ENCODE measurements at places on chromosomes 1 and 21.

- no peak for DNase-seq
Measured at GRCh38 chr21:35399002-35399530, 350.0 kb upstream of the RUNX1 start.

DNA sequence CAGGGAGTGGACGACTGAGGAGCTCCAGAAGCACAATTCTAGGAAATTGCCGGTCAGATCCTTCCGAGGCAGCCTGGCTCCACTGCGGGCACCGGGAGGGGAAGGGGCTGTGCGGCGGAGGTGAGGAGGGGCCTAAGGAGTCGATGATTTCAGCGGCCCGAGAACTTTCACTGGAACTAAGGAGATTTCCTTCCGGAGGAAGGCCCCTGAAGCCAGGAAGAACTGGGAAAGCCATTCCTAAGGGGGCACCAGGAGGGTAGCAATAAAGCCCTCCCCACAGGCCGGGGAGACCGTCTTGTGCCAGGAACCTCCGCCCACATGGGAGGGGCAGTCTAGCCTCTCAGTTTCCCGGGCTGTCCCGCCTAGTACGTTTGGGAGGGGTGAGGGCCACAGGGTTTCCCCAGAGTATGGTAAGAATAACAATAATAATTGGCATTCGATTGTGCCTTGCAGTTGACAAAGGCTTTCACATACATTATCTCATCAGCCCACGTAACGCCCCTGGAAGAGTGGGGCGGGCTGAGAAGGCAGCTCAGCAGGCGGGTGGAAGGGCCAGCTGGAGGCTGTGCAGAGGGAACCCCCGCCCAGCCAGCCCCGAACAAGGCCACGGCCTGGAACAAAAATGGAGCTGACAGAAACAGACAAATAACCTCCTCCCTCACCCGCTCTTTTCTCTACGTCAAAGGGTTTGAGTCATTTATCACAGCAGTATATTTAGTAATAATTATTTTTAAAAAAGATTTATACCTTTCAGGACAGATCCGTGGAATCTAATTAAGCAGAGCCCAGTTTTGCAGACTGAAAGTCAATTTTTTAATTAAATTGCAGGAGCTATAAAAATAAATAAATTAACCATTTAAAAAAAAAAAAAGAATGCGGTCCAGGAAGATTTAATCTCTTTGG is 19.8 kb downstream of the NPR1 start:
- no peak for DNase-seq

DNA sequence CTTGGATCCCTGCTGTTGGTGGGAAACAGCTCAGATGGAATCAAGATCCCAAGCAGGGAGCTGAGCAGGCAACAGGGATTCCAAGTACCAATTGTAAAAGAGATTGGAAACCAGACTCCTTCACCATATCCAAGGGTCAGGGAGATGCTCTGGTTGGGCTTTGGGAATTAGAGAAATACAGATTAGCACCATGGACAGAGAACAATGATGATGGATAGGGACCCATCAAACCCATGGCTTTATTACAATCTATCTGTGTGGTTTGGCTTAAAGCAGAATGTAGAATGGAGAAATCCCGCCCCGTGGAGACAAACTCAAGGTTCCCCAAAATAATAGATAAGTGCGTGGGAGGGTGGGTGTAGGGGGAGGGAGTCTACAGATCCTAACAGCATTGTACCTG is 120.7 kb upstream of the CSF3R start:
- no peak for DNase-seq

- DNase-seq = no peak
Measured at GRCh38 chr1:9240914-9241820, 6.6 kb downstream of the H6PD start.

GRCh38 chr1:23483321-23484252 is at the start of gene ASAP3:
Gene ASAP3, minus strand, starts transcription at chr1:23484179. Its CDS starts 46 bp downstream, at chr1:23484133.
- DNase-seq = peak; percentile 58

Measured in NCI-H2171 treated with DMSO at 0.1 percent for 48 hours (cell line).